NCI-H526 (cell line): ENCODE measurements at places on chromosomes 7 and 10.

DNA sequence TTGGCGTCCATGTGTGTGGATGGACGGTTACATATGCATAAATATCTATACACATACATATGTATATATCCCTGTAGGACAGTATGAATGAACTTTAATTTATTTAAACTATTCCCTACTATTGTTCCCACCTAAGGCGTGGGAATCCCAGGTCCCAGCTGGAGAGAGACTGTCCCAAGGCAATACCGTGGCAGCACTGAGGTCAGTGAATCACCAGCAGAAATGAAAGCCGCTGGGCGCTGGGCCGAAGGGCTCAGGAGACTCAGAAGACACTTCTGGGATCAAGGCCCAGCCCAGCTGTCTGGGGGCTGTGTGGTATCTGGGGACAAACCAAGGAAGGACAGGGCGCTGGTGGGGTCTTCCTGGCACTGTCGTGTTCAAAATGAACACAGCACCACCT lies 49.6 kb upstream of the MYL10 start:
- no peak for DNase-seq

GRCh38 chr10:91974960-91975359 lies 51.4 kb downstream of the BTAF1 start:
- no peak for DNase-seq

DNA sequence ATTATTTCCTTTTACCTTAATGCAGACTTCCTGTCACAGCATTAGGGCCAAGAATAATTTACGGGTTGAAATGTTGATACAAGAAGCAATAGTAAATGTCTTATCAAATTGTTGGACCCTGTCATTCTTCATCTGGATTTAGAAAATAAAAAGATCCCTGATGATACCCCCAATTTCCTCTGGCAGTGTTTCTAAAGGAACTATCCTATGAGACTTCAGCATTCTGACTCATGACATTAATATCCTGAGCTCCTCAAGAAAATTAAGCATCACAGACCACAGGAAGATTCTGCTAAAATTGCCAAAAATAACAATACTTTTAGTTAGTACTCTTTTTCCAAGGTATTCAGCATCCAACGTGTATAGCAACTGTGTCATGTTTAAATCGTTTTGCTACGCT lies 490.5 kb upstream of the ANKRD30A start:
- DNase-seq, result no peak

DNA sequence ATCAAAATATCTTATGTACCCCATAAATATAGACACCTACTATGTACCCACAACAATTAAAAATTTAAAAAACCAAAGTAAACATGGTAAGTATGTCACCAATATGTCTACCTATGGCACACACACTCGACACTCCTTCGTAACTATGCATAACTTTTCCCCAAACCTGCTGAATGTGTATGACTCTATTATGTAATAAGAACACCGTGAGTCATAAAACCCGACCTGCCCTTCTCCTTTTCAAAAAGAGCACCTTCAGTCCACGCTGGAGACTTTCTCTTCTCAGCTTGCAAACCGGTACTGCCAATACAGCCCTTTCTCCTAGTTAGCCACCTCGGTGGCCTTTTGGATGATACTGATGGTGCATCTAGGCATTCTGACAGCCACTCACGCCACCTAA lies 186.3 kb downstream of the PRPF18 start:
- no peak for DNase-seq
